Hair follicular keratinocyte (primary cell): ENCODE measurements at places on chromosomes 6 and 20. TPM values are rescaled to one million over a fixed set of nuclear protein-coding genes. Genes with fewer than 3 reads are reported as not detected.

Gene ETV7
- total RNA-seq, result 0.11 and 0.47 TPM in 2 replicates

Gene IL17A
- not detected in 2 replicates for total RNA-seq

Gene TRIM40
- not detected in 2 replicates for total RNA-seq

Gene SLC35F1
- 0.04 TPM in 1 of 2 replicates, not detected in the other for total RNA-seq

Gene SLC17A9
- total RNA-seq, result 0.08 and 0.34 TPM in 2 replicates

Gene PDYN
- total RNA-seq, result not detected in 2 replicates

Gene PMEPA1
- 63.2 and 75.6 TPM in 2 replicates for total RNA-seq

Gene FKBP1C
- total RNA-seq, result 0.08 and 0.39 TPM in 2 replicates

Gene REM1
- total RNA-seq, result not detected in 2 replicates

Gene MYBL2
- total RNA-seq, result 9.9 and 59.2 TPM in 2 replicates

Gene PHACTR1
- total RNA-seq, result 1.1 and 1.2 TPM in 2 replicates

Gene THBD
- 16.9 and 30.9 TPM in 2 replicates for total RNA-seq

Gene MCCD1
- not detected in 2 replicates for total RNA-seq

Gene IL17F
- not detected in 2 replicates for total RNA-seq

Gene TGM2
- 6.0 and 31.0 TPM in 2 replicates for total RNA-seq

Gene USP49
- total RNA-seq, result 0.30 and 0.70 TPM in 2 replicates

Gene SLC22A16
- total RNA-seq, result not detected in 2 replicates

Gene APOBEC2
- total RNA-seq, result not detected in 2 replicates

Gene AP5S1
- total RNA-seq, result 11.0 and 19.6 TPM in 2 replicates

Gene SLC35D3
- total RNA-seq, result not detected in 2 replicates

Gene LBP
- not detected in 2 replicates for total RNA-seq

Gene MYLK2
- total RNA-seq, result not detected in 2 replicates

Gene TP53RK
- 16.2 and 19.1 TPM in 2 replicates for total RNA-seq
